ENCODE measurements at places on chromosomes 1 and 21.

GRCh38 chr1:155001425-155001674 is 1.3 kb upstream of the ZBTB7B start:
- DNase-seq, result no peak

DNA sequence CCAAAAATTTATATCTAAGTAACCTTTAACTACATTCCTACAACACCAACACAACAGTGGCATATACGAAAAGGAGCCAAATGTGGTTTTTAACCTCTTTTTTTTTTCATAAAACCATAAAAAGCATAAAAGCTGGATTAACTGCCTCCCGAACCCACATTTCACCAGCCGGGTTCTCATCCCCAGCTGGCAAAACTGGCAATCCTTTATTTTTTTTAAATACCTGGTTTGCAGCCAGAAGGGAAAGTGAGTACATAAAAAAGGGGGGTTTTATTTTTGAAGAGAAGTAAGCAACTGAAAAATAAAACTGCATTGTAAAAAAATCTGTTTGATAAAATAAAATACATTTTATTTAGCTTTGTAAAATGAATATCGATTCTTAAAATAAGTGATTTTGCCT is 295.4 kb downstream of the AKT3 start:
- no peak for DNase-seq

GRCh38 chr1:100304921-100305320 is 38.9 kb downstream of the RTCA start:
- DNase-seq, result no peak

GRCh38 chr1:232108598-232108997 is 482.0 kb downstream of the DISC1 start:
- DNase-seq, result no peak

DNA sequence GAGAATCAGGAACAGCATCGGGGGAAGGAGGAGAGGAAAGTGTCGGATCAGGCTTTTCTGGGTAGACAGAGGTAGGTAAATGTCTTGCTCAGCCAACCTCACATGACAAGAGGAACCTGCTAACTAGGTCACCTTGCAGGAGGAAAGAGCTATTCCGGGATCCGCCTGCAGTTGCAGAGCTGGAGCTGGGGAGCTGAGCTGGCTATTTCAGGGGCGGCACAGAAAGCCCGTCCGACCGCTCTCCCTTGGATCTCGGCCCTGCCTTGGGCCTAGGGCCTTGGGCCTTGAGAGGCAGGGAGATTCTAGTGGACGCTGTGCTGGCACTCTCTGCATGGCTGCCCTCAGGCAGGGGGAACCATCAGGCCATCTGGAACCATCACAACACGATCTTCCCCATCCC is 56.5 kb upstream of the CTPS1 start:
- no peak for DNase-seq

DNA sequence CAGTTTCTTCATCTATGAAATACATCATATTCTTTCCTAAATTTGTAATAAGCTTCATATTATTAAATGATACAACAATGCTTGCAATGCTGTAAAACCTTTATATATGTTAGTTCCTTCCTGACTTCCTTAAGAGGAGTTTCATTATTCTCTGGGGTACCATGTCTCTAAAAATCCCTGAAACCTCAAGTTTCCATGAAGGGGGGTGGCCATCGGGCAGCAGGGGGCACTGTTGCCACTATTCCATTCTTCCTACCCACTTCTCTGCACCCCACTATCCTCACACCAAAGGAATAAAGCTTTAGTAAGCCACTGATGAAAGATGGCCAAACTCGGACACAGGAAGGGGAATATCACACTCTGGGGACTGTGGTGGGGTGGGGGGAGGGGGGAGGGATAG is 9.0 kb upstream of the DMRTB1 start:
- DNase-seq, result peak; percentile 13

- DNase-seq, result no peak
Measured at GRCh38 chr1:173393659-173394000, 83.5 kb upstream of the PRDX6 start.

GRCh38 chr21:33441489-33442477 is 38.0 kb downstream of the TMEM50B start:
- DNase-seq, result no peak

DNA sequence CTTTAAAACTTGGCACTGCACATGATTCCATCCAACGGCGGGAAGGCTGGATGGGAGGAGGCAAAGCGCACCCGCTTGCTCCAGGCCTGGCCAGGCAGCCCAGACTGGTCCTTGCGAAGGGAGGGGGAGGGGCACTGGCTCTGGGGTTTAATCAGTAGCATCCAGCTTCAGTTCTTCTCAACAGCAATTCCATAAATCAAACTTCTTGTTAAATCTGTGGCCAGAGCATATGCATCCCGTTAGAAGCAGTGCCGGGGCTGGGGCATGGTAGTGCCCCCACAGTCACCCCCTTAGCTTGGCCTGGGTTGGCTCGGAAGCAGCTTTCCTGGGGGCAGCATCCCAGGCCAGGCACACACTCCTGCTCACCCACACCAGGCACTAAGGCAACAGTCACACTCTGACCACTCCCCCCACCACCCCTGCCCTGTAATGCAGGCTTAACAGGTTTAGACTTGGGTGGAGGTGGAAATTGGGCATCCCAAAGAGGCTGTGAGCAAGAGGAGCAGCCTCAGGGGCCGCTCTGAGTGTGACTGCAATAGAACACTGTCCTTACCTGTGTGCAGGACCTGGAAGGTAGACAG is 94.1 kb upstream of the CASZ1 start:
- no peak for DNase-seq

DNA sequence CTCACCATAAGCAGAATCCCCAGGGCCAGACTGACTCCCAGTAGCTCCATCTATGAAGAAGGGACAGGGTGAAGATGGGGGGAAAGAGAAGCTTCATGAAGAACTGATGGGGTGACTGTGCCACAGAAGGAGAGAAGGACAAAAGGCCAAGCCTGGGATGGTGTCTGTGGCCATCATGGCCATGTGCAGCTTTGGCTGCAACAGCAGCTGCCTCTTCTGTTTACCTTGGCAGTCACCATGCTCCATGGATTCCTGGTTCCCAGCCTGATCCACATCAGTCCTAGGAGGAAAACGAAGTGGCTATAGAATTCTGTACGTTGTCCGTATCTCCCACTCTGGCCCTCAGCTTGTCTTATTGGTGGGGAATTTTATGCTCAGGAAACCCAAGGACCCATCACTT is 12.0 kb downstream of the SEMA6C start:
- DNase-seq, result no peak

DNA sequence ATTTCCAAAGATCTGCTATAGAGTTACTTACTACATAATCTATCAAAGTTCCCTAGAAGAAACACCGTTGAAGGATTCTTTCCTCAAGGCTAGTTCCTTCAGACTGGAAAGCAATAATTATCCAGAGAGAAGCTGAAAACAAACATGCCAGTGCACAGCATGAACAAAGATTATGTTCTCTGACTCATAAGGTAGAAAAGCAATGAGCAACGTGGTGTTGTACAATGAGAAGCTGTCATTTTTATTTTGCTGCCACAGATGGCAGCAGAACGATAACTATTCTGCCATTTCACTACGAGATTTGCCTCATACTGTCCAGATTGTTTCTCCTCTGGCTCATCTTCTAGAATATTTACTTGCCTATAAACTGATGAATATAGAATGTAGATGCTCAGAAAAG is 10.7 kb downstream of the EXTL2 start:
- DNase-seq, result no peak

GRCh38 chr1:18642278-18643095 is 11.8 kb downstream of the PAX7 start:
- DNase-seq, result no peak

DNA sequence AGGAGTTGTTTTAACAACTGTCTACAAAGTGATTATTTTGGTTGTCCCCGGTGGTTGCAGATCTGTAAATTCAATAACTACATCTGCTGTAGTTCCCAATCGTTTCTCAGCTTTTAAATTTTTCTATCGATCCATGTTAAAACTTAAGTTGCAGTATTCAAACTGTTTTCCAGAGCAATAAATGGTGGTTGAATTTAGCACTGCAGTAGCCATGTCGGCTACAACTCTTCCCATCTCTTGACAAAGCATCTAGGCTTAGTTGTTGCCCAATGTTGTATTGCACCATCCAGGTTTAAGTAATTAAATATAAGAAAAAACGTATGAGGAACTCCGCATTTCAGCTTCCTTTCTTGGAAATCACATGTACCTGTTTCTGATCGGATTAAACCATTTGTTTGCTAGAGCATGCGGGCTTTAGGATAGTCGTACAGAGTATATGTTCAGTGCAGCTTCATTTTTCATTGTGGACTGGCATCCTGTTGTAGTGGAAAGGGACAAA is 996 bp downstream of the CNIH4 start:
- peak; percentile 82 for DNase-seq

GRCh38 chr1:94120570-94120901 is 412 bp downstream of the ABCA4 start:
- no peak for DNase-seq

GRCh38 chr1:154075746-154076145 is 79.1 kb downstream of the NUP210L start:
- no peak for DNase-seq

- DNase-seq, result no peak
Measured at GRCh38 chr1:2563205-2563604, 7.0 kb downstream of the TNFRSF14 start.
